ENCODE measurements at places on chromosomes 12 and 14. TPM values are rescaled to one million over a fixed set of nuclear protein-coding genes. Genes with fewer than 3 reads are reported as not detected.

- DNase-seq, result no peak
These were observed 33.9 kb downstream of the FBXO33 start for GRCh38 chr14:39398382-39398781.

- DNase-seq, result no peak
These were observed 30.6 kb upstream of the SLC38A2 start for GRCh38 chr12:46402941-46403718.

DNA sequence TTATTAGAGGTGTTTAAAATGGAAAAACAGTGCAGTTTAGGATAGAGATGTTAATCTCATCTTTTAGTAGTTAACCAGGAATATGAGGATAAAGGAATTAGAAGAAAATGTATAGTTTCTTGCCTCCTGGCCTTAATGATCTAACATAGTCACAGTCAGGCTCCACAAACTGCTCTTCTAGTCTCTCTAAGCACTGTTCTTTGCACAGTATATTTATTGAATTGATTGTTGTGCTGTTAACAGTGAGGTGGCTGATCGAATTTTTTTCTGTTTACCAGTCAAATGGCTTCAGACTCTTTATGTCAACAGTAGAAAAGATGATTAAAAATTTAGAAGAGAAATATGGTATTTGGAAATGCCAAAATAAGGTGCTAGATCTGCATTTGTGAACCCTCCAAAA lies 37.8 kb downstream of the ATF7IP start:
- no peak for DNase-seq

DNA sequence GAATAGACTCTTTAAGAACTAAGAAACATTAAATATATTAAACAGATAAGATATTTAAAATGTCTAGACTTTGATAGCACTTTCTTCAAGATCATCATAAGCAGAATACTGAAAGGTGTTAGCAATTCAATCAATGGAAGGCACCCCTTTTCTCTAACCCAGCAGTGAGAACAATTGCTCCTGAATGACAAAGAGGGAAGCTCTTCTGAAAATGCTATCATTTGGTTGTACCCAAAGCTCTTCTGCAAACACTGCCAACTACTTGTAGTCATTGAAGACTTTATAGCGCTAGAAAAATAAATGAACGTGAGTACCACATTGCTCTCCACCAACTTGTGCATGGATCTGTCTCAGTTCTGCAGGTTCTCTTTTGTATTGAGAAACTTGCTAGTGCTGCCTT lies 62.2 kb upstream of the LMO3 start:
- no peak for DNase-seq

- no peak for DNase-seq
These were observed 54.8 kb downstream of the PPHLN1 start for GRCh38 chr12:42380733-42381132.

- DNase-seq, result no peak
These were observed 7.9 kb upstream of the SLC10A1 start for GRCh38 chr14:69804902-69805301.

DNA sequence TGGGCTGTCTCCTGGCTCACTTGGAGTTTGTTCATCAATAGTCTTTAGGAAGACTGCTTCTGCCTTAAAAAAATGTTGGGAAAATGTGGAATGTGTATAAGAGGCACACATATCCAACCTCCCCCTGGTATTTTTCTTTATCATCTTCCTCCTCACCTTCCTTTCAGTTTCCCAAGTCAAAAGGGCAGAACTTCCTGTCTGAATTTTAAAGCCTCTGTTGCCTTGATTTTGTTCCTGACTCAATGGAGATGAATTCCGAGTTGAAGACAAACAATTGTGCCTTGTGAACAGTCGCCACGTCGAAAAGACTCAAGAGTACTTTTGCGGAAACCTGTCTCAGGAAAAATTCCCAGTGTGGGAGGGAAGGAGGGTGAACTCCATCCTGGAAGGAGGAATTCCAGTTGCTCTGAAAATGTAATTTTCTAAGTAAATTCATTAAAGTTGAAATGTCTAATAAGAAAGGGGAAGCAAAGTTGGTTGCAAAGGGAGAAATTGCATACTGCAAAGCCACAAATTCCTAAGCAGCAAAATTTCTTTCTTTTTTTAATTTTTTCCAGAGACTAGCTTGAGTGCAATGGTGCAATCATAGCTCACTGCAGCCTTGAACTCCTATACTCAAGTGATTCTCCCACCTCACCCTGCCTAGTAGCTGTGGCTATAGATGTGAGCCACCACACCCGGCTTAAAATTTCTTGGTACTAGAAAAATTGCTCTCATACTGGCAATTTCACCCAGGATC lies 50.2 kb upstream of the ELK3 start:
- DNase-seq, result no peak

- DNase-seq, result no peak
These were observed 912 bp downstream of the PSME1 start for GRCh38 chr14:24136684-24137528.

- DNase-seq, result no peak
These were observed 337.7 kb downstream of the C12orf75 start for GRCh38 chr12:105667973-105668743.

- DNase-seq, result no peak
These were observed 782.5 kb downstream of the TMTC2 start for GRCh38 chr12:83468988-83469908.

DNA sequence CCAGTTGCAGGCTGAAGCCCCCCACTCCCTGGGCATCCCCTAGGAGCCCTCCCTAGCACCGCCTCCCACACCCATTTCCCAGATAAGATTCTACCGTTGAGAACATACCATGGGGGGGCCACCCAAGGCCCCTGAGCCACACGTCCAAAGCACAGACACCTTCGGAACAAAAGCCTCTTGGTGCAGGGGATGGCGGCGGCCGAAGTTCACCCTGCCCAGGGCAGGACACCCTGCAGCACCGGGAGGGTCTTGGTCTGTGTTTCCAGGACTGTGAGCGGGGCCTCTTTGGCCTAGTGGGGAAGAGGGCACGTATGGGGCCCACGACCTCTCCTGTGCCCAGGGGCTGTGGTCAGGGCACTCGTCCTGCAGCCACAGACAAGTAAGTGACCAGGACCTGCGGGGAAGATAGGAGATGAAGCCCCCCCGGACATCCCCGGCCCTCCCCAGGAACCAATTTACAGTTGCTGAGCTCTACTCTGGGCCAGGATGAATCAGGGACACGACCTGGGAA lies 154.3 kb upstream of the C14orf180 start:
- no peak for DNase-seq

GRCh38 chr14:72075649-72076334 lies 143.6 kb downstream of the RGS6 start:
- DNase-seq, result no peak

The TCL1B gene
- not detected for total RNA-seq

The PZP gene
- not detected for total RNA-seq

The GTF2A1 gene
- 26.8 TPM for total RNA-seq

The GPR162 gene
- total RNA-seq, result not detected

The CBLN3 gene
- 2.8 TPM for total RNA-seq
